ENCODE measurements at places on chromosomes 7 and 10.
A peak's percentile ranks its signal among the peaks of the same experiment; 100 is the strongest.

DNA sequence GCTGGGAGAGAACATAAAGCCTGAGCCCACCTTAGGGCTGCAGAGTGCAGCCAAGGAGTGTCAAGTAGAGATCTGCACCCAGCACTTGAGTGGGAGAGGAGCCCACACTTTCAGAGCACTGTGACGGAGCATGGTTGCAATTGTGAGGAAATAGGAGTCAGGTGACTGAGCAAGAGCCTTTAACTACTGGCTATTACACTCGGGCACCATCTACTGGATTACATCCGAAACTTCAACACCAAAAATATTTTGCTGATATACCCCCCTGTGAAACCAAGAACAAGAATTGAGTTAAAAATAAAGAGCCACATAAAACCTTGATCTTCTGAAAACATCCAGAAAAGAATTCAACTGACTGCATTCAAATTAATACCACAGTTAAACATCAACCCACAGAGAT, 657.9 kb downstream of the NXPH1 start:
- DNase-seq, result no peak

DNA sequence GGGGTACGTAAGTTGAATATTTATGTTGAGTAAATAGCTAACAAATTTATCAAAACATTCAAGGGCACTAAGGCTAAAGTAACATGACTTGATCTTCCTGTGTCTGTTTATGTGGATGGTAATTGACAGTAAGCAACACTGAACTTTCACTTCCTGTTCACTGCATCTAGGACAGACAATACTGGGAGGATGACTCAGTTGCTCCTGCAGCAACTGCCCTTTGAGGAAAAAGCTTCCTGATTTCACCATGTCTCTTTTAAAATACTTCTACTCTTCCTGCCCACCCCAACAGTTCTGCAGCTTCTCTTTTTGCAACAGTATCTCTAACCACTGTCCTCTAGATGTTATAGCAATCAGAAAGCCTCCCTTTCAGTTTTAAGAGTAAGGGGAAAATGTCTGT, 76.6 kb upstream of the HGF start:
- DNase-seq, result peak; percentile 40

DNA sequence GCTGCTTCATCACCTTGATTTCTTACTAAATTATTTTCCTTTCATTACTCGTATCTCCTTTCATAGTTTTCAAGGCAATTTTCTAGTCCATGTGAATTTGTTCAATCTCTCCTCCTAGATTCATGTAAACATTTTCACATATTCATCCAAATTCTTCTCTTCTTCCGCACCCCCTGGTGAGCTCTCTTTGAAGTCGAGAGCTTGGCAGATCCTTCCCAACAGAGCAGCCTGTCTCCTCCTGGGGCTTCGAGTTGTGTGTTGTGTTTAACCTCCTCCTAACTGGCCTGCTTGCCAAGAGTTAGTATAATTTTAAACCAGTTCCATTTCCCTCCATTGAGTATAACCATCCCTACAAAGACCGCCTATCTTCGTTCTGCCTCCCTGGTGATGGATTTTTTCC, 272.4 kb upstream of the CELF2 start:
- no peak for DNase-seq

GRCh38 chr10:67883710-67884312, 645 bp upstream of the SIRT1 start:
- no peak for DNase-seq

- no peak for DNase-seq
These were observed 572.1 kb downstream of the SORCS1 start for GRCh38 chr10:106592396-106592795.

DNA sequence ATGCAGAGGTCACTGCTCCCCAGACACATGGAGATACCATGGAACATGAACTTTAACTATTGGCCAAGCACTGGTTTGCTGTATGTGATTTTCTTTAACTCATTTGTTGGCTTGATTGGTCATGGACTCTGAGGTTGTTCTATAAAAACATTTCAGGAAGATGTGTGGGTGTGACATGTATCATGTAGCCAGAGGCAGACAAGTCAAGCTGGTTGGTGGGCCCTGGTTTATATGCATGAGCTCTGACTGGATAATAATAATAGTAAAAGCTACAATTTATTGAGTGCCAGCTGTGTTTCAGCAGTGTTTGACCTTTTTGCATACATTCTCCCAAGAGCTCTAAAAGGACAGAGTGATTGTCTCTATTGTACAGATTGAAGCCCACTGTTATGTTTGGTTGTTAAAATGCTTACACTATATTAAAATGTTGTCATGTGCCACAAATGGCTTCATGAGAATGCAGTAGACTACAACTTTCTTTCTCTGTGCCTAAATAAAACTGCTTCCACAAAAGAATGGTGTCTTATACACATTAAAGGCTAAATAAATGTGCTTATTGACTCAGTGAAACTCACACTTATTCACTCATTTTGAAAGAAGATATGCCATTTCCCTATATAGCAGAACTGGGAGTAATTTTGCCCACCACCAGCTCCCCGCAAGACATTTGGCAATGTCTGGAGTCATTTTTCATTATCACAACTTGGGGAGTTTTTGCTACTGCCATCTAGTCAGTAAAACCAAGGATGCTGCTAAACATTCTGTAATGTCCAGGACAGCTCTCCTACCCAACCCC, 243.6 kb upstream of the NFE2L3 start:
- DNase-seq, result no peak

DNA sequence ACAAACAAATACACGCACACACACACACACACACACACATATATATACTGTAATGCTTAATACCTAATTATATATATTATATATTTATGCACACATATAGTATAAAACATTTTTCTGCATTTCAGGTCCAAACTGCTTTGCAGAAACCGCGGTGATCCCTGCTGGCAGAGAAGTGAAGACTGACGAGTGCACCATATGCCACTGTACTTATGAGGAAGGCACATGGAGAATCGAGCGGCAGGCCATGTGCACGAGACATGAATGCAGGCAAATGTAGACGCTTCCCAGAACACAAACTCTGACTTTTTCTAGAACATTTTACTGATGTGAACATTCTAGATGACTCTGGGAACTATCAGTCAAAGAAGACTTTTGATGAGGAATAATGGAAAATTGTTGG, 138.5 kb downstream of the VWC2 start:
- DNase-seq, result no peak

DNA sequence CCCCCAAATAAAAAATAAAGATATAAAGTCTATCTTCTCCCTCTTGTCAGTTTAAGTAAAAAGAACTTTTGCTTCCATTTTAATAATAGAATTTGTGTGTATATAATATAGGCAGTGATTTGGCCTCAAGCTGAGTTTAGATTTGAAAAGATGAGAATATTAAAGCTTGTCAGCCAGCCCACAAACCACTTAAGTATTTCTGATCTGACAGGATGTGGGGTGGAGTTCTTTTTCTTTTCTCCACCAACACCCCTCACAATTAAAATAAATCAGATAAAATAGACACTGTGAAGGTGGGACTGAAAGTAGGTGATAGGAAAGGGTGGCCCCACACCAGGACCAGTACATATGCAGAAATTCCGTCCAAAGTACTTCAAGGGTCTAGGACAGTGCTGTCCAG, 714.1 kb downstream of the AUTS2 start:
- DNase-seq, result no peak

GRCh38 chr10:18293536-18294510, 153.6 kb downstream of the CACNB2 start:
- no peak for DNase-seq

- no peak for DNase-seq
These were observed 1.7 kb downstream of the TSPAN12 start for GRCh38 chr7:120856198-120856597.

Measured in fibroblast of lung (primary cell).